Nucleus accumbens (tissue), 56 donors: ENCODE measurements at places on chromosomes 12 and 14.

DNA sequence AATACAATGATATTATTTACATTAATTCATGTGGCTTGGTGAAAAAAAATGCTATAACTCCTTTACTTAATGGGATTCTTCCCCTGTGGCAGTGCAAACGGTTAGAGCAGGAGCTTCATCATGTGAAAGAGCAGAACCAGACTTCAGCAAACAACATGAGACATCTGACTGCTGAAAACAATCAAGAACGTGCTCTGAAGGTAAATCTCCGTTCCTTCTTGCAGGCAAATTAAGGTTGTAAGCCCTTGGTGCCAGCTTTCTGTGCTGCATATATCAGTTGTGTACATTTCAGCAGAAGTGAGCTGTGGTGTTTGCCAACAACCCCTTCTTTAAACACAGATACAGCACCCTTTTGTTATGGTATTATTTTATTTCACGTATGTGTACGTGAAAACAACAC, 171.7 kb downstream of the MIPOL1 start:
- DNase-seq = no peak

DNA sequence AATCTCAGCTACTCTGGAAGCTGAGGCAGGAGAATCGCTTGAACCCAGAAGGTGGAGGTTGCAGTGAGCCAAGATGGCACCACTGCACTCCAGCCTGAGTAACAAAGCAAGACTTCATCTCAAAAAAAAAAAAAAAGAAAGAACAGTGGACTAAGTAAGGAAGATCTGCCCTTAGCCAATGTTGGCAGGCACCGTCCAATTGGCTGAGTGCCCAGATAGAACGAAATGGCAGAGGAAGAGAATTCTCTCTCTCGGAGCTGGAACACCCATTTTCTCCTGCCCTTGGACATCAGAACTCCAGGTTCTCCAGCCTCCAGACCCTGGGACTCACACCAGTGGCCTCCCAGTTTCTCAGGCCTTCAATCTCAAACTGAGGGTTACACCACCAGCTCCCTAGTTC, 49.9 kb downstream of the ESR2 start:
- DNase-seq = no peak

DNA sequence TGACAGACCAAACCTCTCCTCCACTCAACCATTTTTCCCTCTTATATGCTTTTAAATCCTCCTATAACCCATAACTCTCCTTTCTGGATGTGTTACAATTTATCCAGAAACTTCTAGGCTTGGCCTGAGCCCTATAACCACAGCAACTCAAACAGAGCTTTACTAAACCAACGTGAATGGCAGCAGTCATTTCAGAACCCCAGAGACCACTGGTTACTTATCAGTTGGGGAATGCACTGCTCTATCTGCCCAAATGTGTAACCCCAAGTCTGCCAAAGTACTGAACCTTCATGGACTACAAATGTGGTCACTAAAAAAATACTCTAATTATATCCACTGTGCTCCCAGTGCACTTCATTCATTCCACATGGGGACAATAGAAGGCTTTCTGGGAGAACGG, 42.0 kb downstream of the NAA25 start:
- no peak for DNase-seq

GRCh38 chr14:86865934-86866333, 1127.0 kb downstream of the GALC start:
- no peak for DNase-seq

GRCh38 chr14:101845896-101846295, 84.4 kb downstream of the PPP2R5C start:
- DNase-seq = no peak

DNA sequence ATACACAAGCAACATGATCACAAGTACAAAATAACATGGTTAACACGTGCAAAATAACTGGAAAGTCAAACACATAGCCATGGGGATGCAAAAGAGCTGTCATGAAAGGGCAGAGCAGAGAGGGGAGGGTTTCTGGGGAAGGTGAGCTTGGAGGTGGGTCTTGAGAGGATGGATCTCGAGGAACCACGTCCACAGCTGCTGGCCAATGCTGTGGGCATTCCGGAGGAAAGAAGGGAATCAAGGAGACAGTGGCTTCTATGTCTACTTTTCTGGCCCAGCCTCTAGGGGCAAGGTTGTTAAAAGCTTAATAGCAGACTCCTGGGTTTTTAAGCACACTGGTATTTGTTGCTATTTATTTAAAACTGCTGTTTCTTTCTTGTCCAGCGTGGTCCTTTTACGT, 8.4 kb upstream of the MYH7 start:
- DNase-seq = no peak

GRCh38 chr12:2895051-2895451, 4.4 kb downstream of the TULP3 start:
- no peak for DNase-seq
